ENCODE measurements at places on chromosomes 1 and 21.

- DNase-seq: no peak
Measured at GRCh38 chr21:16768096-16768495, 744.7 kb upstream of the CXADR start.

- no peak for DNase-seq
Measured at GRCh38 chr1:101915597-101915996, 81.1 kb downstream of the OLFM3 start.

DNA sequence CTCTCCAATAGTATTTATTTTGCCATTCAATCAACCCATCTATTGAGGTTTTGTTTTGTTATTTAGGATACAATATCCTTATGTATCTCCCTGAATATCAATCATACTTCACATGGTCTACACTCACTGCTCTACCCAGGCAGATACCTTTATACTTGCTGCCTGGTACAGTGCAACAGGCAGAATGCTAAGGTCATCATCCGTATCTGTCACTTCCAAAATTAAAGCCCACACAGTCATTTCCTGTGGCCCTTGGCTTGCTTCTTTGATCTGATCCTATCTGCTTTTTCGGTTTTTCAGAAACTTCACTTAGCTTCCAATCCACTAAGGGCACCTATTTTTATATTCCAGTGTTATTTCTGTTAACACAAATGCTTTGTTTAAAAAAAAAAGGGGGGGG is 22.3 kb upstream of the ZZZ3 start:
- DNase-seq: no peak

DNA sequence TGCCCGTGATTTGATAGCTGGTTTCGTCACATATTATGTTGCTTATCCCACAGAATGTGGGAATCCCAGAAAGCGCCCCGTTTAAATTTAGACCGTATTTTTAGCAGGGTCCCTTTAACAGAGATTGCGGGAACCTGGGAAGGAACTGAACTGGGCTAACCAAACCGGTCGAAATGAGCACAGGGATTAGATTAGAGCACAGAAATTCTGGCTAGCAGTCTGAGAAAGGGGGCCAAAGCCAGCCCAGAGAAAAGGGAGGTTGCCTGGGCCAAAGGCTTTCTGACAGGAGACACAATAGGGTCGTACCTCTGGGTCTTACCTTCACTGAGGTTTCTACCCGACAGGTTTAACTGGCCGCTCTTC is 327 bp downstream of the LRRC40 start:
- no peak for DNase-seq

DNA sequence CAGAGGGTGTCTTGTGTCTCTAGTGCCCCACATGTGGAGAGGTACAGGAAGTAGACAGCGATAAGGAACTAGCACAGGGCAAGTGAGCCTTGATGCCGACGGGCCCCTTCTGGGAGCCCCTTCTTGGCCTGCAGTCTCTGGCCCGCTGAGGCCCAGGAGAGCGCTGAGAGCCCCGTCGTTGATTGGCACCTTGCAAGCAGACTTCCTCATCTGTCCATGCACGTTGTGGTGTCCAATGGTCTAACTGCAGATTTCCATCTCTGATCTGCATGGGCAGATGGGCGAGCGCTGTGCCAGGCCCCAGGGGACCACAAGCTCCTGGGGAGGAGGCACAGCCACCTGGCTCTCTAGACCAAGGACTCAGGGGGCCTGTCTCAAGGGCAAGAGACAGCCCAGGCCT is 32.4 kb downstream of the PLEKHA6 start:
- DNase-seq: no peak

- DNase-seq: no peak
Measured at GRCh38 chr1:236997882-236998281, 6.4 kb downstream of the MT1HL1 start.

DNA sequence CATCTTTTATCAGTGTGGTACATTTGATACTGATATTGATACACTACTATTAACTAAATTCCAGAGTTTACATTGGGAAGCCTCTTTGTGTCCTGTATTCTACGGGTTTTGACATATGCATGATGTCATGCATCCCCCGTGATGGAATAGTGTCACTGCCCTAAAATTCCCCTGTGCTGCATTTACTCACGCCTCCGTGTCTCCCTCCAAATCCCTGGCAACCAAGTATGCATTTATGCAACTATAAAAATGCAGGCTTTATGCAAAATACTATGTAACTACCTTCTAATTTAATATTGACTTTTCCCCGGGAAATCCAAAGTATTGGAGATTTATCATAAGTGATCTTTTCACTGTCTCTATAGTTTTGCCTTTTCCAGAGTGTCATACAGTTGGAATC is 453.7 kb upstream of the RUNX1 start:
- no peak for DNase-seq

DNA sequence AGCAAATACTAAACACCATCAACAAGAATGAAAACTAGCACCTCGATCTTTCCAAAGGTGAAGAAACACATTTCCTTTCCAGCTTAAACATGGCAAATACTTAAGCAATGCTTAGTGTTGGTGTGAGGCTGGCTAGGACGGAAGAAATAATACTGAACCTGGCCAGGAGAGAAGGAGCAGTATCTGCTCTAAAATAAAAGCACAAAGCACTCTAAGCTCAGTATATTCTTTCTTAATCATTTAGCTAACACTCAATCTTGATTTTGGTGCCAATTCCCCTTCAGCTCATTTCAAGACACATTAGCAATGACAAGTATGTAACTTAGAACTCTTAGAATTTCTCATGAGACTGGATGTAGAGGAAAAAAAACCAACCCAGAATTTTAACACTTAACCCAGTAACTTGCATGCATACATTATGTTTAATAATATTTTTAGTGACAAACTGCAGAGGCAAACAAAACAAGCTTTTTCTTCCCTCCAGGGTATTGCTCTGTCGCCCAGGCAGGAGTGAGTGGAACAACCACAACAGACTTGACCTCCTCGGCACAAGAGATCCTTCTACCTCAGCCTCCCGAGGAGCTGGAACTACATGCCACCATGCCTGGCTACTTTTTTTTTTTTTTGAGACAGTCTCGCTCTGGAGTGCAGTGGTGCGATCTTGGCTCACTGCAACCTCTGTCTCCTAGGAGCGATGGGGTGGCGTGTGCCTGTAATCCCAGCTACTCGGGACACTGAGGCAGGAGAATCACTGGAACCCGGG is 54.3 kb downstream of the DEGS1 start:
- DNase-seq: no peak

GRCh38 chr21:24899138-24899537 is 708.1 kb downstream of the MRPL39 start:
- no peak for DNase-seq

DNA sequence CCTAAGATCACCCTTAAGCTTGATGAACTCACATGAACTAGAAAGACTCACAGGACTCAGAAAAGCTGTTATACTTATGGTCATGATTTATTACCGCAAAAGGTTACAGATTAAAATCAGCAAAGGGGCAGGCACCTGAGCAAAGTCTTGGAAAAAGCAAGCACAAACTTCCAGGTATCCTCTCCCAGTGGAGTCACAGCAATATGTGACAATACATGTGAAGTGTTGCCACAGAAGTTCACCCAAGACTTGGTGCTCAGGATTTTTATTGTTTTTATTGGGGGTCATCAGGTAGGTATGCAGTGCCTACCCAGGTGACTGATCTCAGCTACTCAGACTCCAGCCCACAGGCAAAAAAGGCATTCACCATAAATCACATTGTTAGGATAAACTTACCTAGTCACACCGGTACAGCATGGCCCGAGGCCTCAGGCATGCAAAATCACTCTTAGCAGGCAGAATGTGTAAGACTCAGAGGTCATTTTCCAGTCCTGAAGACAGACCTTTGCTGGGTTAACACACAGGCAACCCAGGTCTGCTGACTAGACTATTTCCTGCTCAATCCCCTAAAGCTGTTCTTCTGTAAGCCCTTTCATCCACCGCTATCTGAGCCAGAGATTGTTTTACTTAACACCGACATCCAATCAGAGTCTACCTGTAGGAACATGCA is 55.6 kb downstream of the SSX2IP start:
- no peak for DNase-seq

DNA sequence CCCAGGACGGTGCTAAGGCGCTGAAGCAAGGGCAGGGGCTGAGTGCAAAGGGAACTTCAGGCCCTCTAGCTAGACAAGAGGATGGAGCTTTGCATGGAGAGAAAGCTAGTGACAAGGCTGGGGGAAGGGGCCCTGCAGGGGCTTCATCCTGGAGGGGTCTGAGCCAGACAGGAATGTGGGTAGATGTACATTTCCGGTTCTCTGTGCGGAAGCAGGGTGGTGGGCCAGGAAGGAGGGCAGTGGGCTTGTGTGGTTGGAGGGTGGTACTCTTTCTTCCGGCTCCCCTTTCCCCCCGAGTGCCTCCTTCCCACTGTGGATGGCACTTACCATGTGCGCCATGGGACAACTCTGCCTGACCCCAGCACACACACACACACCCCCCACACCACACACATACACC is 1.5 kb downstream of the KISS1 start:
- no peak for DNase-seq

DNA sequence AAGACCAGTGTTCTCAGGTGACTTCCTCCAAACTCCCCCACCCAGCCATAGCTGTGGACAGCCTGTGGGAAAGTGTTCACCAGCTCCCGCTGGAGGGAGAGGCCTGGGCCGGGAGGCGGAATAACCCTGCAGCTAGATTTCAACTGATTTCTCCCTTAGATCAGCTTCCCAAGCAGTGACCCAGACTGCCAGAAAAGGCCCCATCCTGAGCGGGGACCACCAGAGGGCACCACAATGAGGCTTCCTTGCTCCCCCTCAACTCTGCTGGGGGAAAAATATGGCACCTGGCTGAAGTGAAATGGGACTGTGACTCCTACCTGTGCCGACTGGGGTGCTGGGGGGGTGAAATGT is 50.8 kb downstream of the RHBG start:
- peak; percentile 71 for DNase-seq

GRCh38 chr1:183144752-183145151 is 41.3 kb upstream of the LAMC2 start:
- no peak for DNase-seq

- no peak for DNase-seq
Measured at GRCh38 chr21:43654806-43655489, 4.3 kb downstream of the HSF2BP start.

GRCh38 chr1:29639741-29640427 is 403.6 kb downstream of the PTPRU start:
- no peak for DNase-seq

DNA sequence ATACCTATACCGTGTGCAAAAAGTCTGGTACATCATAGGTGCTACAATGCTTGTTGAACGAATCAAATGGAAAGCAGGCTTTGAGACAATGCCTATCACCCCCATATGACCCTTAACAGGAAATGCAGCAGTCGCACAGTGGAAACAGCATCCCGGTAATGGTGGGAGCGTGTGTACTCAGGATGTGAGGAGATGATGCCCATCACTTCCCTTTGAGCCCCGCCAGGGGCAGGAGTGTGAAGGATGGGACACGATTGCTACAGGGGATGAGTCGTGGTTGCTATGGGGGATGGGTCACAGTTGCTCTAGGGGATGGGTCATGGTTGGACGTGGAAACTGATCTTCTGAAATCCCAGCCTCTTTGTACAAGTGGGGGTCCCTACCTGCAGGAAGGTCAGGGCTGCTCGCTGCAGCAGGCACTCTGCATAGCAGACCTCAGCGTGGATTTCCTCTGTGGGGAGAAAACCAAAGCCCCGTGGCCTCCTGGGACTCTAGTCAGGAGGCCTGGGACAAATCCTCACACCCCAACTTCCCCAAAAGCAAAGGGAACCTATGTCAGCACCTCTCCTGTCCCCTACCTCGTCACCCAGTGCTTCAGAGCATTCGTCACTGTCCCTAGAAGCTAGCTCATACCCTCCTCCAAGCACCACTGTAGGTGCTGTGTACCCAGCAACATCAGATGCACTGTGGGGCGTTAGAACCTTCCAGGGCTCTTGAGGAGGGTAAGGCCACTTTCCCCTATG is 19.3 kb downstream of the TTC39A start:
- DNase-seq: no peak

DNA sequence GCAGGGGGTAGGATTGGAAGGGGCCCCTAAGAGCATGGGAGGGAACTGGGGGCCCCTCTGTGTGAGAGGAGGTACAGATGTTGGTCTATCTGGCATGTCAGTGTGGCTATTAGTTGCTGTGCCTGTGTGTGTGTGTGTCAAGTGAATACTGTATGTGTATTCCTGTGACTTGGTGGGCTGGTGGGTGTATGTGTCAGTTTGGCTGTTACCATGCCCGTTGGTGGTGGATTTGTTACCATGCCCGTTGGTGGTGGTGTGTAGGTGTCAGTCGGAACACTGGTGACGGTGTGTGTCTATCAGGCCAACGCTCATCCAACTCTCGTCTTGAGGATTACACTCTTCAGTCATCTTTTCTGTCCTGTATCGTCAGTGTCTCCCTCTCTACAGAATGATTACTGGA is 22.6 kb downstream of the TFAP2E start:
- DNase-seq: no peak

- no peak for DNase-seq
Measured at GRCh38 chr1:109091078-109091838, 694 bp downstream of the TMEM167B start.

- no peak for DNase-seq
Measured at GRCh38 chr1:4309676-4310320, 344.6 kb upstream of the AJAP1 start.

GRCh38 chr1:20928146-20928545 is 141.0 kb upstream of the HP1BP3 start:
- no peak for DNase-seq

DNA sequence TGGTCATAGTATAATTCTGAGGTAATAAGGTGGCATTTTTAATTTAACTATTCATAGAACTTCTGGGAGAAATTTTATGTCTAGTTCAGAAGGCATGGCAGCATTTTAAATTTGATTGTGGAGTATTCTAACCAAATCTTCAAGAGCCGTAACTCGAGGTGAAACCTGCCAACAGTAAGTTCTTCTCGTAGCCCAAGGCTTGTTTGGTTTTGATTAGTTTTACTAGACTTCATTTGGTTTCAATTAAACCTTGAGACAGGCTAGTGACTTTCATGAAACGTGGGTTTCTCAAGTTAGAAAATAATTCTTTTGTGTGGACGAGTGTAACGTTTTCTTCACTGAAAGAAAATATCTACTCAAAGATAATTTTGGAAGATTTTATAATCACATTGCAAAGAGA is 395.5 kb downstream of the USP25 start:
- no peak for DNase-seq

DNA sequence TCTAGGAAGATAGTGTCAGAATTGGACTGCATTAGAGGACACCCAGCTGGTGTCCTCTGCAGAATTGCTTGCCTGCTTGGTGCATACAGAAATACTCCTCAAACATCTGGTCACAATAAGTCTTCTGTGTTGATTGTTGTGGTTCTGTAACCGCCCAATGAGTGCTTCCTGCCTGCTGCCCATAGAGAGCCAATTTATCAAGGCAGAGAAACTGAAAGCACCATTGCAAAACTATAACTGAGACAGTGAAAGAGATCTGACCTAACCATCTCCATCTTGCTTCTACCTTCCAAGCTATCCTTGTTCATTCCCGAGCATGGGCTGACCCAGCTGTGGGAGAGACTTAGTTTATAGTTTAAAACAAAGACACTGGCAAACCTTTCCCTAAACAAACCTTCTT is 462.4 kb upstream of the RGS18 start:
- DNase-seq: no peak

GRCh38 chr1:43274125-43274803 is 4.5 kb downstream of the TMEM125 start:
- DNase-seq: peak; percentile 57
